ENCODE measurements at places on chromosomes 5 and 9.

GRCh38 chr5:110105692-110106091 lies 416.0 kb downstream of the MAN2A1 start:
- DNase-seq: no peak

GRCh38 chr5:1034421-1034905 lies 25.9 kb downstream of the NKD2 start:
- no peak for DNase-seq

GRCh38 chr5:120473332-120473731 lies 9.2 kb downstream of the PRR16 start:
- no peak for DNase-seq

- DNase-seq: no peak
Observed at GRCh38 chr9:111839387-111839786, 44.6 kb upstream of the SHOC1 start.

GRCh38 chr9:99713838-99714306 lies 107.8 kb upstream of the NR4A3 start:
- DNase-seq: no peak

DNA sequence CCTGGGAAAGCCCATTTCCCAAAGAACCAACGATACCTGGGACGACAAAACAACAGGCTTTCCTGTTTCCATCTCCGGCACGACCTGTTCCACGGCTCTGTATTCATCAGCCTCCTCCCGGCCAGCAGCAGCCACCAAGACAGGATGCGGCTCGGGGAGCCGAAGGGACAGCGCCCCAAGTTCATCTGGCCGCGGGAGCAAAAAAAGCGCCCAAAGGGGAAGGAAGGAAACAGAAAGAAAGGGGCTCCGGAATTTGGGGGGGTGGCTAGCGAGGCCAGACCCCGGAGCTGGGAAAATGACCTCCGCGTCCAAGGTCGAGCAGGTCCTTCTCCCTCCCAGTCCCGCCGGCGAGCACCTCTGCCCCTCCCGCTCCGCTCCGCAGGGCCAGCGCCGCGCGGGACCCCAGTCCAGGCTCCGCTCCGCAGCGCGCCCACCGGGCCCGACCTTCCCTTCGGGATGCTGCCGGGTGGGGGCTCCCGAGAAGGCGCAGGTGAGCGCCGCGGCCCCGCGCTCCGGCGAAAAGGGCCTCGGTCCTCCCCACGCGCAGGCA lies 608 bp downstream of the ELOVL7 start:
- no peak for DNase-seq

GRCh38 chr9:88075966-88076285 lies 62.3 kb downstream of the SPATA31C2 start:
- DNase-seq: no peak

DNA sequence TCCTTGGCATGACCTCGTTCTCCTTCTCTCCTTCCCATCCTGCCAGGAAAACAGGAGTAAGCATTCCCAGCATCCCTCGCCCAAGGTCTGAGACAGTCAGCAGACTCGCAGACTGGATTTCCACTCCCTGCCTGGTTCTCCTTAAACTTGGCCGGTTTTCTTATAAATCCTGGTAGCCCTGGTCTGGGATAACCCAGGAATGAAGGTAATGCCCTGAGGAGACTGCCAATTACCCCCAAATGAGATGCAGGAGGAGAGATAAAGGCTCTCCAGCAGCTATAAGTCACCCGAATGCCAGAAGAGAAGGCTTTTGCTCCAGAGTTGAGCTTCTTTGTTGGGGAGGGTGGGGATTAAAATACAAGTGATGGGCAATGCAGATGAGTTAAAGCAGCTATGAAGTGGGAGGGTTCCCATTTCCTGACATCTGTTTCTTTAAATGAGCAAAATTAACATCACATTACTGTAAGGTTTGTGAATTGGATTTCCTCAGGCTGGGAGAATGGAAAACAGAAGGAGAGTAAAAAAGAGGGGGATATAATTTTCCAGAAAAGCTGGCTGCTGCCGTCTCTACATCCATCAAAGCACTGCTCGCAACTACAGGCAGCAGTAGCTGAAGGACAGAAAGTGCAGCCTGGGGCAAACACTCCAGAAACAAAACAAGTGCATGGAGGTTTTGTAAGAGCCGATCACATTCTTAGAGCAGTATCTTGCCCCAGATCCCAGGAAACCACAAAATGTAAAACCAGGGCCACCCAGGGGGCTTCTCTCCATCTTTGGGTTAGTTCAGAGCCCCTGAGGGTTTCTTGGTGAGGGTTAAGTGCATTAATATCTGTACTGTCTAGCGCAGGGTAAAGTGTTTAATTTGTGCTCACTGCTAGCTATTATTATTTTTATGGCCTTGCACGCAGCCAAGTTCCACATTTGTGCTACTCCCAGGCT lies 177.6 kb upstream of the PANK3 start:
- DNase-seq: no peak

DNA sequence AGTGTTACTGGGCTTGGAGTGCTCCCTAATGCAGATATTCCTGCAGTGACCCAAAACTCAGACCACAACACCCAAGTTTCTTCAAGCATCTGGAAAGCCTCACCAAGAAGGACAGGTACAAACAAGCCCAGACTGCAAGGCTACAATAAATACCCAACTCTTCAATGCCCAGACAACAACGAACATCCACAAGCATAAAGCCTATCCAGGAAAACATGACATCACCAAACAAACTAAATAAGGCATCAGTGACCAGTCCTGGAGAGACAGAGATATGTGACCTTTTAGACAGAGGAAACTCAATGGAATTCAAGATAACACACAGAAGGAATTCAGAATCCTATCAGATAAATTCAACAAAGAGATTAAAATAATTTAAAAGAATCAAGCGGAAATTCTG lies 605.6 kb downstream of the PDE4D start:
- DNase-seq: no peak

DNA sequence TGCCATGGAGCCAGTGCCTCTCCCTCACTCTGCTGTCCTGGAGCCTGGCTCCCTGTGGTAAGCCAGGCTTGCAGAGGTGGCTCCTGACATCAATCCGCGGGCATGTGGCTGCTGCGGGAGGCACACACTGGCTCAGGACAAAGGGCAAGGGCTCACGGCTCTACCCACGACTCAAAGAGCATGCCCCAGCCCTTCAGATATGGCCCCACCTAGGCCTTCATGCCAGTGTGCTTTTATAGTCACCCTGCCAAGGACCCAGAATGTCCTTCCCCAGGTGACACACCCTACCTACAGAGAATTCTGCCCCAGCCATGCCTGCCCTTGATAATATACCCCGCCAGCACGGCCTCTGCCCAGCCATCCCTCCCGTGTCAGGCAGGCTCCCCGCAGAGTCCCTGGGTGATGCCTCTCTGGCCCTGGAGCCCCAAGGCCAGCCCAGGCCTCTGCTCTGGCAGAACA lies 1.6 kb downstream of the MGAT4B start:
- no peak for DNase-seq

DNA sequence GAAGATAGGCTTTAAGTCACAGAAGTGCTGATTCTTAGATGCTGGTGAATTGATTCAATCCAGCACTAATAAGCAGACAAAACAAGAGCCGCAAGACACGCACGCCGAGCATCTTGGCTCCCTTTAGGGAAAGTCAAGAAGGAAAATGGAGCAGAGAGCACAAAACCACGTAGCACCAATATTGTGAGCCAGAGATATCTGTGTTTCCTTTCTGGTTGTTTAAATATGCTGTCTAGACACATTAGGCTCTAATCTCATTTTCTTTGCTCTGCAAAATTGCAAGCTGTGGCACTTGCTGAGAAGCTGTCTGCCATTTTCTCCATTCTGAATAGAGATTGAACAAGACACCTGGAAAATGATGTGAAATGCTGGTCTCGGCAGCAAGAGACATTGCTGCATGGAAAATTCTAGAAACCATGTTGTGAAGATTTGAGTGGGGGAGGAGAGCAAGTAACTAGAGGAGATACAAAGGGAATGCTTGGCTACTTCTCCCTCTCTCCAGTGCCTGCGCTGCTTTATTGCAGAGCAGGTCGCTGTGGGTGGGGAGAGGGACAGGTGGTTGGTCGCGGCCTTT lies 336.3 kb downstream of the MED10 start:
- DNase-seq: no peak

- no peak for DNase-seq
Observed at GRCh38 chr9:129619787-129620668, 873 bp downstream of the C9orf50 start.

GRCh38 chr5:62937661-62938558 lies 359.3 kb downstream of the LRRC70 start:
- DNase-seq: no peak

DNA sequence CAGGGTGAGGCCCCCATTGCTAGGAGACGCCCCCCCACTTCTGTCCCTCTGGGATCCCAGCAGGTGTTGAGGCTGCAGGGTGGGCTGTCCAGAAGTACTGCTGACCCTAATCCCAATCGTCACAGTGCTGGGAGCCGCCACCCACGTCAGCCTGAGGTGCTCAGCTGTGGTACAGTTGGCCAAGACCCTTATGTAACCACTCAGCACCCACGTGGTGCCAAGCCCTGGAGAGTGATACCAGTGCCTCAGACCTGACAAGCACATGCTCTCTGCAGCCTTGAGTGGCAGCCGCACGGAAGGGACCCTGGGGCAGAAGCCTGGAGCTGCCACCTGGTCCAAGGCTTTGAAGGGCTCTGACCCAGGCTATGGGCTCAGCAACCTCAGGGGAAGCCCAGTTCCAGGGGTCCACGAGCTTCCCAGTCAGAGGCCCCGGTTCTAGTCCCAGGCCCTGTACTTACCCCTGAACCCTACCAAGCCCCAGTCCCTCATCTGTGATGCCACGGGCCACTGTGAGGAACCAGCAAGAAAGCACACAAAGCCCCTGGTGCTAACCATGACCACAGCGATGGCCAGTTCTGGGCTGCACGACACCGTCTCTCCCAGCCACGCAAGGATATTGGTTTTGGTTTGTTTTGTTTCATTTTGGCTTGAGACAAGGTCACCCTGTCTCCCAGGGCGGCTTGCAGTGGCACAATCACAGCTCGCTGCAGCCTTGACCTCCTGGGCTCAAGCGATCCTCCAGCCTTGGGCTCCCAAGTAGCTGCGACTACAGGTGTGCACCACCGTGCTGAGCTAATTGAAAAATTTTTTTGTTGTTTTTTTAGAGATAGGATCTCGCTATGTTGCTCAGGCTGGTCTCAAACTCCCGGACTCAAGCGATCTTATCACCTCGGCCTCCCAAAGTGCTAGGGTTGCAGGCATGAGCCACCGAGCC lies 50.7 kb downstream of the DBH start:
- DNase-seq: no peak

GRCh38 chr9:93207860-93208734 lies 24.2 kb downstream of the WNK2 start:
- DNase-seq: no peak

GRCh38 chr9:22108581-22109370 lies 99.7 kb upstream of the CDKN2B start:
- no peak for DNase-seq

- no peak for DNase-seq
Observed at GRCh38 chr9:93090091-93090655, 5.8 kb upstream of the CARD19 start.
